ENCODE measurements at places on chromosomes 16 and 17. TPM values are rescaled to one million over a fixed set of nuclear protein-coding genes. Genes with fewer than 3 reads are reported as not detected.

The MGAT5B gene
- 0.09 TPM for total RNA-seq

The FZD2 gene
- total RNA-seq, result 0.80 TPM

The CNGB1 gene
- 0.19 TPM for total RNA-seq

The PRR11 gene
- 8.5 TPM for total RNA-seq

The FBXW10B gene
- total RNA-seq, result 0.80 TPM
